ENCODE measurements at places on chromosomes 7 and 10.
A peak's percentile ranks its signal among the peaks of the same experiment; 100 is the strongest.

- DNase-seq = no peak
Observed at GRCh38 chr10:114518401-114519305, 114.4 kb upstream of the AFAP1L2 start.

GRCh38 chr10:129882291-129883010 is 81.6 kb downstream of the EBF3 start:
- no peak for DNase-seq

GRCh38 chr10:62869958-62870357 is 53.8 kb upstream of the EGR2 start:
- no peak for DNase-seq

DNA sequence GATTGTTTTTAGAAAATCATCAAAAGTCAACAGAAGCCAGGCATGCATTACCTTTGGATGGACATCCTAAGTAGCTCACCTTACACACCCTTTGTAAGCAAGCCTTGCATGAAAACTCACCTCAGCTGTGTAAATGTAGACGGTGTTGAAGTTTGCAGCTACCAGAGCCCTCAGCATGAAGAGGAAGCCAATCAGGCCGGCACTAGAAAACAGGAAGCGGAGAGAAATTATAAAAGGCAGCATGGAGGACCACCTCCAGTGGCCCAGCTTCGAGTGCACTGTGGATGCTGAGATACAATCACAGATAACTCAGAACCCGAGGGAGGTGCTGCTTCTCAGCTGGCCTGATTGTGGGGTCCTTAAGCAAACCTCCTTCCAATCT is 75.3 kb downstream of the SVOPL start:
- no peak for DNase-seq

- no peak for DNase-seq
Observed at GRCh38 chr10:79101560-79102497, 33.1 kb downstream of the ZMIZ1 start.

GRCh38 chr7:158061884-158062656 is 525.6 kb downstream of the PTPRN2 start:
- no peak for DNase-seq

DNA sequence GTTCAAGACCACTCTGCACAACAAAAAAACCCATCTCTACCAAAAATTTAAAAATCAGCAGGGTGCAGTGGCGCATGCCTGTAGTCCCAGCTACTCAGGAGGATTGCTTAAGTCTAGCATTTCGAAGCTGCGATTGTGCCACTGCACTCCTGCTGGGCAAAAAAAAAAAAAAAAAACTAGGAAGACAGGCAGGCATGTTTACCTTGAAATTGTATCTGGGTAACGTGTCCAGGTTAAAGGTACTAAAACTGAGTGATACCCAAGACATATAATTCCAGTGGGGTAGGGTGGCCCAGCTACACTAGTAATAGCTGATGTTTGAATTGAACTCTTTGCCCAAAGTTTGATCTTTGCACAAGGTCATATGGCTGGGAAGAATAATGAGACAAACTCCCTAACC is 16.2 kb downstream of the GHITM start:
- no peak for DNase-seq

- DNase-seq = no peak
Observed at GRCh38 chr10:71077796-71078453, 134.4 kb upstream of the UNC5B start.

GRCh38 chr10:100306861-100307260 is 20.4 kb upstream of the BLOC1S2 start:
- DNase-seq = no peak

GRCh38 chr10:77496941-77497420 is 140.6 kb downstream of the KCNMA1 start:
- DNase-seq = no peak

DNA sequence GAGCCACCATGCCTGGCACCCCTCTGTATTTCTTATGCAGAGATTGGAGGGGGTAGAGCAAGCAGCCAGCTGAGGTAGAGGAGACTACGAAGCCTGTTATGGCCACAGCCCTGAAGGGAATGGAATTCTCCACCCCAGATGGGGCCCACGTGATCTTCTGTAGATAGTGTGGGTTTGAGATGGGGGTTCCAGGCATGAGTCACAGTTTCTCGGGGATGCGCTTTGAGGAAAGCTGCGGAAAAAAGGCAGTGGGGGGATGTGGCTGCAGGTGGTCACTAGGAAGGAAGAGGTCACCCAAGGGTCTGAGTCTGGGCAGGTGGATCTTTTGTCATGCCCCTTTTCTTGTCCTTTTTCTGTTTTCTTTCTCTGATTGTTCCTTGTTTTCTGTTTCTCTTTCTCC is 11.5 kb downstream of the FAM131B start:
- DNase-seq = no peak

DNA sequence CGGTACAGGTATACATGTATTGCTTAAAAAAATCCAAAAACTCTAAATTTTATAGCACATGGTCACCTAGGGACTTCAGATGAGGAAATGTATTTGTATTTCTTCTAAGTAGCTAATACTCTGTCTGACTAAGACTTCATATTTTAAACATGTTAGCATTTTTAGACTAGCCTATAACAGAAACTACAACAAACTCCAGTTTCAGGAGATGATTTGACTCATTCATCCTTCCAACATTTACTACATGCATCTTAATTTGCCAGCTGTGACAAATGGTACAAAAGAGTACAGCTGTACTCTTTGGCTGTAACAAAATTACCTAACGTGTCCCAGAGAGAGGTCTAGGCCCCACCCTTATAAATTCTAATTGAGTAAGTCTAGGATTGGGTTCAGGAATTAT is 22.2 kb downstream of the TMEM209 start:
- DNase-seq = peak; percentile 21

- DNase-seq = no peak
Observed at GRCh38 chr10:29078919-29079318, 210.0 kb upstream of the LYZL1 start.

GRCh38 chr7:103119791-103120291 is 29.1 kb downstream of the NAPEPLD start:
- no peak for DNase-seq

GRCh38 chr7:28140979-28141378 is 39.6 kb downstream of the JAZF1 start:
- DNase-seq = no peak

GRCh38 chr7:45692031-45692430 is 117.9 kb downstream of the ADCY1 start:
- DNase-seq = no peak

- DNase-seq = peak; percentile 28
Observed at GRCh38 chr10:18583575-18584270, 67.7 kb downstream of the NSUN6 start.

- DNase-seq = no peak
Observed at GRCh38 chr7:155104913-155105312, 34.8 kb downstream of the HTR5A start.

GRCh38 chr10:36669615-36670352 is 455.6 kb upstream of the ANKRD30A start:
- DNase-seq = no peak

DNA sequence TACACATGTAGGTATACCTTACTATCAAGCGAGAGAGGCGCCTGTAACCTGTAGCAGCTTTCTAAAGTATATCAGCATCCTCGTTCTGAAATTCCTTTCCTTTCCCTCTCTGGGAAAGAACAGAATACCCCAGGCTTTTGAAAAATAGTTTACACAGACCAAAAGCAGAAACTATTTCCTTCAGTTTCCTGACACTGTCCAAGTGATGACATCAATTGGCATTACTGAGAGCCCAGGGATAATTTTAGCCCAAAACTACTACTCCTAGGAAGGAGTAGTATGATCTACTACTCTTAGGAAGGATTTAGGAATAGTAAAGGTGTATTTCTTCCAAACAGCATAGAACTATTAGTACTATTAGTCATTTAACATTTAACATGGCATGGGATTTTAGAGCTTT is 6.0 kb downstream of the GNG11 start:
- DNase-seq = no peak

- DNase-seq = no peak
Observed at GRCh38 chr7:97021747-97022490, 2.7 kb downstream of the DLX5 start.

- no peak for DNase-seq
Observed at GRCh38 chr10:114084215-114084614, 40.5 kb downstream of the ADRB1 start.

DNA sequence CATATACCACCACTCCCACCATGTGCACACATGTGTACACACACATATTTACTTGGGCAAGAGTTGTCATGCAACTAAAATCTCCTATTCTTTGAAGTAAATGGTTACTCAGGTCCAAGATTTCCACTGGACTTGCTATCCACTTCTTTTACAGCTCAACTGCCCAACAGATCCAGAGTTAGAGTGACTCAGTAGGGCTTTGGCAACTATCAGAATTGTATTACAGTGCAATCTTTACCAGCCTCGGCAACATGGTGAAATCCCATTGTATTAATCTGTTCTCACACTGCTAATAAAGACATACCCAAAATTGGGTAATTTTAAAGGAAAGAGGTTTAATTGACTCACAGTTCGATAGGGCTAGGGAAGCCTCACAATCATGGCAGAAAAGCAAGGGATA is 51.9 kb upstream of the ABLIM1 start:
- DNase-seq = no peak

GRCh38 chr7:110780712-110781111 is 310.2 kb upstream of the LRRN3 start:
- DNase-seq = no peak

DNA sequence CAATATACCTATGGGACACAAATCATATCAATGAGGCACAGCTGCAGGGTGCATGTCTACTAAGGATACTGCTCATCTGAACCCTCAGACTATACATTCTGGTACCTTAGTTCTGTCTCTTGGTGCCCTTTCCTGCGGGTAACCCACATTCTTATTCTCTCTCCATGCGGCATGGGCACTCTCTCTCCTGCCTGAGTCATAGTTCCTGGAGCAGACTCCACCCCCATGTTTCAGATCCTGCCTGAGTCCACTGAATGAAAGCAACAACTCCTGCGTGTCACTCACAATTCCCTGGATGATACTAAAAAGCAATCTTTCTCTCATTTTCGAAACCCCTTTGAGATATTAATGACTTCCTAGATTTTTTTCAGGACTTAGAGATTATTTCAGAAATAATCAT is 653.1 kb upstream of the C7orf33 start:
- DNase-seq = no peak

DNA sequence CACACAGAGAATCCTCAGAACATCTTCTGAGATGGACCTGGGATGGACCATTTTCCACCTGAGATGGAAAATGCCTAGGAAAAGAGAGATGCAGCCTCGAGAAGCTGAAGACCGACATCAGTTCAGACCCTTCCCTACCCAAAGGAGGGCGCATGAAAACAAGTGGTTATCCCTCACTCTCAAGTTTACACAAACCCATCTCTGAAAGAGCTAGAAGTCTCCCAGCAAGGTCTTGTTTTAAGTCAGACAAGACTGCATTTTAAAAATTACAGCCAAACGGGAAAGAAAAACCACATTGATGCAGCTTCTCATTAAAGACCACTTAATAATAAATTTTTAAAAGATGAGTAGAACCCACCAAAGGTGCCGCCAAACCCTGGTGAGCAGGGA is 1.3 kb downstream of the RAPGEF5 start:
- no peak for DNase-seq

GRCh38 chr7:15915686-15916293 is 229.3 kb upstream of the MEOX2 start:
- peak; percentile 63 for DNase-seq

GRCh38 chr7:27804139-27804538 is 64.2 kb downstream of the TAX1BP1 start:
- DNase-seq = no peak

DNA sequence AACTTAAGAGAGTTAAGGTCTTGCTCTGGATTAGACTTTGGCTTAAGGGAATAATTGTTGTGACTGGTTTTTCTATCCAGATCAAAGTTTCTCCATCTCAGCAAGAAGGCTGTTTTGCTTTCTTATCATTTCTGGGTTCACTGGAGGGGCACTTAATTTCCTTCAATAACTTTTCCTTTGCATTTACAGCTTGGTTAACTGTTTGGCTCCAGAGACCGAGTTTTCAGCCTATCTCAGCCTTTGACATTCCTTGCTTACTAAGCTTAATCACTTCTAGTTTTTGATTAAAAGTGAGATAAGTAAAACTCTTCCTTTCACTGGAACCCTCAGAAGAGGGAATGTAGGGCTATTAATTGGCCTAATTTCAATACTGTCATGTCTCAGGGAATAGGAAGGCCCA is 76.4 kb downstream of the LARP4B start:
- no peak for DNase-seq

GRCh38 chr10:61342858-61343572 is 110.2 kb downstream of the TMEM26 start:
- DNase-seq = no peak

- no peak for DNase-seq
Observed at GRCh38 chr7:14424675-14425074, 435.2 kb upstream of the ETV1 start.

GRCh38 chr7:4681218-4681851 is 760 bp upstream of the FOXK1 start:
- DNase-seq = no peak

DNA sequence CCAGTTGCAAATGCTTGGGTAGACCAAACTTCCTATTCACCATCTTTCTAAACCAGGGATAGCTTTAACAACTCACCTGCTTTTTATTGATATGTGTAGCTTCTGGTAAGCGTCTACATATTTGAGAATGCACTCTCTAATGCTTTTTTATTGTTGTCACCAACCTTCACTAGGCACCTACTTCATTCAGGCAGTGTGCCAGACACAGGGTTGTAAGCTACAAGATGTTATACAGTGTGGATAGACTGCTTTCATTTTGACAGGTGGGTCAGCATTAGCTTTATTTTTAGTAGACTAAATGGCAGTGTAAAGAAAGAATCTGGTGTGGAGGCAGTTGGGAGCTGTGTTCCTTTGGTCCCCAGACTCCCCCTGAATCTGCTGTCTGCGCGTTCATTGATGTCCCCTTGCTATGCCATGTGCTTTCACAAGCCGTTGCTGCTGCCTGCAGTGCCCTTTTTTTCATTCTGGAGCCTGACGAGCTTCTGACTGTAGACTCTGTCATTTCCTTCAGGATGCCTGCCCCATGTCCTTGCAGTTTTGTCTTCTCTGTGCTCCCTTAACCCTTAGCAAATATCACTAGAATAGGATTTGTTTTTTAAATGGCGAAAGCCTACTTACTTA is 32.1 kb downstream of the NRF1 start:
- no peak for DNase-seq

DNA sequence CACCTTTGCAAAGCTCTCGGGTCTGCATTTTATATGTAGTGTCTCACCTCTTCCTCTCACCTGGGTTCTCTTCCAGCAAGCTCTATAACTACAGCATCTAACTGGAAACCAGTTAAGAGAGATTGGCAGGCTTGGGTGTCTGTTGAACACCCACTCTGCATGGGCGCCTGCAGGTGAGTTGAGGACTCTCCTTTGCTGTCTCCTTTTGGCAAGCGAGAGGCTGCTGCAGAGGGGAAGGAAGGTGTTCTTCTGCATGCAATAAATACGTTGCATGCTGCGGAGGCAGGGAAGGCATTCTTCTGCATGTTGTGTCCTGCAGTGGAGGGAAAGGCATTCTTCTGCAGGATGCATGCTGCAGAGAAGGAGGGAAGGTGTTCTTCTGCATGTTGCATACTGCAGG is 81.4 kb upstream of the ADAM12 start:
- no peak for DNase-seq
